Ovary (tissue), 10 donors: ENCODE measurements at places on chromosomes 5 and 9. TPM values are rescaled to one million over a fixed set of nuclear protein-coding genes. Genes with fewer than 3 reads are reported as not detected.

DNA sequence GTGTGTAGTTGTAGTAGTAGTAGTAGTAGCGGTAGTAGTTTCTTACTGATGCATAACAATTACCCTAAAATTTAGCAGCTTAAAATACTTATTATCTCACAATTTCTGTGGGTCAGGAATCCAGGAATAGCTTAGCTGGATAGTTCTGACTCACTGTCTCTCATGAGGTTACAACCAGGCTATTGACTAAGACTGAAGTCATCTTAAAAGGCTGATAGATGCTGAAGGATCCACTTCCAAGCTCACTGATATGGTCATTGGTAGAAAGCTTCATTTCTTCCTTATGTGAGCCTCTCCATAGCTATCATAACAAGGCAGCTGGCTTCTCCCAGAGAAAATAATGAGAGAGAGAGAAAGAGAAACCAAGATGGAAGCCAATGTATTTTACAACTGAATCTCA, 147.5 kb upstream of the FBXL17 start:
- no peak for DNase-seq

DNA sequence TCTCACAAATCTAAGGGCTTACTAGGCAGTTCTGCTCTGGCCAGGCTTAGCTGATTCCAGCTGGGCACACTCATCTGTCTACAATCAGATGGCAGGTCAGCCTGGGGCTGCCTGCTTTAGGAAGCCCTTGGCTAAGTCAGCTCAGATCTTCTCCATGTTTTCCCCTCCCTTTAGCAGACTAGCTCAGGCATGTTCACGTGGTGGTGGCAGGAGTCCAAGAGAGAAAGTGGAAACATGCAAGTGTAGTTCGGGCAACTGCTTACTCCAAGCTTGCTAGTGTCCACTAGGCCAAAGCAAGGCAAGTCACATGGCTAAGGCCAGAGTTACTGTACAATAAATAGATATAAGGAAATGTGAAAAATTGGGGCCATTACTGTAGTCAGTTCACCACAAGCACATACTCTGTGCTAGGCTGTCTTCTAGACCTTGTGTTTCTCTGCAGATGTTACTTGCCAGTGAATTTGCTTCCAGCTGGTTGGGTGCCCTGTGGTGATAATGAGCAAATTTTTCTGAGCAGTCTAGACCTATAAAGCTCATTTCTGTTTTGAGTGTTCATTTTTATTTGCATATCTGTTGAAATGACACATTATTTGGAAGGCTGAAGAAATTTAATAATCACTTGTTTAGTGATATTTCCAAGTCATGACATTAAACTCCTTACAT, 38.3 kb downstream of the RECK start:
- DNase-seq = peak; percentile 86

GRCh38 chr9:129898185-129898584, 62.9 kb downstream of the USP20 start:
- DNase-seq = no peak

- no peak for DNase-seq
Measured at GRCh38 chr5:176687881-176688280, 40.6 kb downstream of the TSPAN17 start.

GRCh38 chr9:127893392-127893791, 6.0 kb downstream of the ST6GALNAC6 start:
- no peak for DNase-seq

DNA sequence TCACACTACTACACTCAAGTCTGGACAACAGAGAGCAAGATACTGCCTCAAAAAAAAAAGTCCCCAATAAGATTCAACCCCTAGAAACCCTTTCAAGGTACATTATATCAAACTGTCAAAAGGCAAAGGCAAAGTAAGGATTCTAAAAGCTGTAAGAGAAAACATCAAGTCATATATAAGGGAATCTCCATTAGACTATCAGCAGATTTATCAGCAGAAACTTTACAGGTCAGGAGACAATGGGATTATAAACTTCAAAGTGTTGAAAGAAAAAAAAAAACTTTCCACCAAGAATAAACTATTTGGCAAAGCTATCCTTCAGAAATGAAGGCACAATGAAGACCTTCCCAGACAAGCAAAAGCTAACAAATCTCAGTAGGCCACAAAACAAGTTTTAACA, 63.5 kb upstream of the DMRT1 start:
- DNase-seq = no peak

DNA sequence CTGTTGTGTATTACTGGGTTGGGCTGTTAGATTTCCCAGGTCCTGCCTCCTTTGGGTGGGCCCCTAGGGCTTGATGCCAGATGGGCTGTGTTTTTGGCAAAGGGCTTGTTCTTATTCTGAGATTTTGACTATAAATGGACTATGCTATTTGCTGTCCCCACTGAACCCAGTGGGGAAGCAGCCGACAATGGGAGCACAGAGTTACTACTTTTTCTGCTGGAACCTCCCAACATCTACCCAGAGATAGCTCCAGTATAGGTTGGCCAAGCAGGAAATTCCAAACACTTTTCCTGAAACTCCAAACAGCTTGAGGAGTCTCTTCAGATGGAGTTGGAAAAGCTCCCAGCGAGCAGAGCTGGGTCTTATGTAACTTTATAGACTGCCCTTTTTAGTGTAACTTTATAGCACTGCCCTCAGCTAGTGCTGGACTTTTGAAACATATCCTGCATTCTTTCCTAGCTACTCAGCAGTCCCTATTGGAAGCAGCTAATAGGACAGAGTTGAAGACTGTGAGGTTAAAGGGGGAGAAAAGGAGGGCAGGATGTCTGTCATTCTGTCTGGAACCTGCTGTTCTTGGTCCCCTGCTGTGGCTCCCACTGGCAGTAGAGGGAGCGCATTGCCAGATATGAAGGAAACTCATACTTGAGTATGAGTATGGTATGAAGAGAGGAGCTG, 21.0 kb downstream of the RUSC2 start:
- peak; percentile 83 for DNase-seq

DNA sequence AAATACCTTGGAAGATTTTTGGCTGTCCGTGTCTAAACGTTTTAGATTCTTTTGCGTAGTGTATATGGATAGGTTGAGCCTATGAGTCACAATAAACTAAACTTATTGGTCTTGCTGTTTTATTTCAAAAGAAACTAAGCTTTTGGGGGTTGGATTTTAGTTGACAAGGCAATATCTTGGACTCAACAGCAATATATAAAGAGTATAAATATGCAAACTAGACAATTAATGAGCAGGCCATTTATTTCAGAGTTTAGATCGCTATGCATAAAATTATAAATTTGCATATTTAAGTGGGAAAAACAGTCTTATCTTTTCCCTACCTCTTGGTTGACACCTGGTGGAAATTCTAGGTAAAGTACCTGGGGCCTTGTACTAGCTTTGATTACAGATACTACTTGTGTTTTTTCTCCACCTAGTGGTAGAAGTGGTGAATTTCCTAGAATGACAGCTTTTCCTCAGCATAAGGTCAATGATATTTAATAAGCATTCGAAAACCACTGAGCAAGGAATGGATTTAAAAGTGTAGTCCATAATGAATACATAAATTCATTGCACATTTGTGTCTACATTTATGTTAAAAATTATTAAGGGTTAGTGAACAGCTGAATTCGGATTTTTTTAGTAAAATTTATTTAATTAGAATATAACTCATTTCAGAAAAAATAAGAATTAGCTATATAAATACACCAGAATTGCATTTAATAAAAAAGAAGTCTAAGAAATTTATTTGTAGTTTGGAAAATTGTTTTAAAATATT, 1.7 kb upstream of the ARRDC3 start:
- DNase-seq = no peak

Gene OTP
- not detected for total RNA-seq
